ENCODE measurements at places on chromosomes 12 and 14. TPM values are rescaled to one million over a fixed set of nuclear protein-coding genes. Genes with fewer than 3 reads are reported as not detected.

DNA sequence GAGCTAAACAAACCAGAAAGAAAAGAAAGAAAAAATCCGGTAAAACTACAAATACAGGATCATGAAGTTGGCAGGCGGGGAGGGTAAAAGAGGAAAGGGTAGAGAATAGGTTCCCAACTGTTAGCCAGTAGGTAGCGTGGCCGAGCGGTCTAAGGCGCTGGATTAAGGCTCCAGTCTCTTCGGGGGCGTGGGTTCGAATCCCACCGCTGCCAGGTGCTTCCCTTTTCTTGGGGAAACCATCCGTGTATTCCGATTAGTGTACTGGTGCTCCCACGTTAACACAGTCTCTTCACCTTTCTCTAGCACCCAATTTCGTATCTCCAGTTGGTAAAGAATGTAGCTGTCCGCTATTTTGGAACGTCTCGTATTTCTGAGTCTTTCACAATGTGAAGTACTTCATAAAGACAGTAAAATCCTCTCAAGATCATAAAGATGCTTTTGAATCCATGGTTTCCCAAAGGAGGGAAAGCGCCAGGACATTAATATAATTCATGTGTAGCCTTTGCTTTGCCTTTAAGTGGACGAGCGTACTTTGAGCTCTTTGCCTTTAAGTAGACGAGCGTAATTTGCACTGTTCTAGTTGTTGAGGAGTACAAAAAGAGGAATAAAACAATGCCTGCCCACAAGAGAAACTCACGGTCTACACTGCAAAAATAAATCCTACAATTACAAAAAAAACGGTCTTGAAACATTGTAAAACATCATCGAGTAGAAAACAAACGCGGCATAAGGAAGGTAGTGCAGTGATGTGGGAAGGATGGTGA lies 19.0 kb upstream of the RNASE12 start:
- peak overlapping the region; percentile 90 for H3K4me3 ChIP-seq
- peaks cover 9% of the 10 kb centered on the region for H3K4me1 ChIP-seq
- no peak overlapping the region for H3K27ac ChIP-seq
- no peaks in the 10 kb centered on the region for H3K27me3 ChIP-seq
- no peaks in the 10 kb centered on the region for H3K36me3 ChIP-seq

- no peaks in the 10 kb centered on the region for H3K36me3 ChIP-seq
- H3K27ac ChIP-seq: no peak overlapping the region
- no peak overlapping the region for H3K4me3 ChIP-seq
- no peaks in the 10 kb centered on the region for H3K27me3 ChIP-seq
- H3K4me1 ChIP-seq: no peaks in the 10 kb centered on the region
- DNase-seq: no peak
Measured at GRCh38 chr12:88458327-88458726, 121.9 kb downstream of the KITLG start.

DNA sequence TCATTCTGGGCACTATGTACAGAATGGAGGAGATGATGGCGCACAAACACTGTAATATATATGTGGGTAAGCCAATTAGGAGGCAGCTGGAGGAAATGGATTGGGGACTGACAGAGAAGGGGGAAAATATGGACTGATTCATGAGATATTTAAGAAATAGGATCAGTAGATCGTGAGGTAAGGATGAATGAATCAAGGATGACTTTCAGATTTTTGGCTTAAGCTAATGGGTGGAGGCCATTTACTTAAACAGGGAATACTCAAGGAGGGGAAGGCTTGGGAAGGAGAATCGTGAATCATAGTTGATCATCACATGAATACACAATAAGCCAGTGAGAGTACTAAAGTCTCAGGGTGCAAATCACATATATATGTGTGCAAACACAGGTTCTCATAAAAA lies 11.2 kb upstream of the GNPNAT1 start:
- no peaks in the 10 kb centered on the region for H3K4me1 ChIP-seq
- peak overlapping the region; percentile 4 for H3K27ac ChIP-seq
- no peak overlapping the region for H3K4me3 ChIP-seq
- no peaks in the 10 kb centered on the region for H3K27me3 ChIP-seq
- DNase-seq: no peak

GRCh38 chr12:100867639-100868393 lies 73.2 kb downstream of the ANO4 start:
- no peaks in the 10 kb centered on the region for H3K36me3 ChIP-seq
- no peak for DNase-seq
- H3K27me3 ChIP-seq: no peaks in the 10 kb centered on the region
- no peak overlapping the region for H3K27ac ChIP-seq
- H3K4me3 ChIP-seq: no peak overlapping the region

- no peak overlapping the region for H3K27ac ChIP-seq
- no peaks in the 10 kb centered on the region for H3K36me3 ChIP-seq
- no peak overlapping the region for H3K4me3 ChIP-seq
- no peaks in the 10 kb centered on the region for H3K4me1 ChIP-seq
- no peaks in the 10 kb centered on the region for H3K27me3 ChIP-seq
Measured at GRCh38 chr12:68532204-68532886, 78.4 kb upstream of the RAP1B start.

GRCh38 chr12:42332301-42333285 lies 6.6 kb downstream of the PPHLN1 start:
- H3K27me3 ChIP-seq: no peaks in the 10 kb centered on the region
- no peak overlapping the region for H3K4me3 ChIP-seq
- DNase-seq: no peak
- H3K36me3 ChIP-seq: peaks cover 4% of the 10 kb centered on the region
- peaks cover 2% of the 10 kb centered on the region for H3K4me1 ChIP-seq
- H3K27ac ChIP-seq: no peak overlapping the region

- H3K27me3 ChIP-seq: no peaks in the 10 kb centered on the region
- no peak overlapping the region for H3K27ac ChIP-seq
- no peak for DNase-seq
- H3K36me3 ChIP-seq: no peaks in the 10 kb centered on the region
- H3K4me3 ChIP-seq: no peak overlapping the region
- H3K4me1 ChIP-seq: no peaks in the 10 kb centered on the region
Measured at GRCh38 chr14:96602186-96602585, 100.0 kb downstream of the PAPOLA start.

DNA sequence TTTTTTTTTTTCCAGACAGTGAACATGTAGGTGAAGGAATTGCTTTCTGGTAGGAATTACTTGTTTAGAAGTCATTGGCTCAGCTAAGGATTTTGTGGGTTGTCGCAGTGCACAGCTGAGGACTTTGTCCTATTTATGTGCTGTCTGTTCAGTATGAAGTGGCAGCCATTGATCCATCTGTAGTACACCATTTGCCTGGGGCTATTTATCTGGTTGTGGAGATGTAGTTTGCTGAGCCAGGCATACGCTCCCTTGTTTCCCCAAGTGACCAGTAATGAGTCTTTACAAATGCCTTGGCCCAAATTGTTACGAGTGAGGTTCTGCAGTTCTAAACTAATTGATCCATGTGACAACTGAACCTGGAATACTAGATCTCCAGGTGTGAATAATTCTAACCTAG lies 140.1 kb downstream of the NRXN3 start:
- no peak for DNase-seq
- no peaks in the 10 kb centered on the region for H3K36me3 ChIP-seq
- no peak overlapping the region for H3K4me3 ChIP-seq
- H3K27ac ChIP-seq: no peak overlapping the region

GRCh38 chr12:91210144-91210543 lies 27.5 kb upstream of the DCN start:
- H3K4me1 ChIP-seq: no peaks in the 10 kb centered on the region
- DNase-seq: no peak
- H3K27me3 ChIP-seq: no peaks in the 10 kb centered on the region

GRCh38 chr14:64968651-64969050 lies 3.5 kb downstream of the RAB15 start:
- DNase-seq: no peak
- H3K4me1 ChIP-seq: peaks cover 4% of the 10 kb centered on the region
- H3K4me3 ChIP-seq: no peak overlapping the region
- no peaks in the 10 kb centered on the region for H3K36me3 ChIP-seq
- no peaks in the 10 kb centered on the region for H3K27me3 ChIP-seq

DNA sequence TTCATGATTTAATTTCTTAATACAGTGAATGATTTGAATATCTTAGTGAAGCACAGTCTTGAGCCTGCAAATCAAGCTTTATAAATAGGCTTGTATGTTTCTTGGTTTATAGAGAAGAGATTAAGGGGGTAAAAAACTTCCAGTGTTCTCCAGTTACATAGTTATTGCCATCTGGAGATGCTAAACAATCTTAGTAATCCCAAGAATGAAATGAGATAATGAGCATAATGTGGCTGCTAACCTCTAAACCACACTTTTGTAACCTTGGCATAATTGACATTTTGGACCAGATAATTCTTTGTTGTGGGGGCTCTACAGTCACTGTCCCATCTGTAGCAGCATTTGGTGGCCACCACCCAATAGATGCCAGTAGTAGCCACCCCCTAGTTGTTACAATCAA lies 316.8 kb downstream of the CCDC91 start:
- no peak overlapping the region for H3K4me3 ChIP-seq
- DNase-seq: no peak
- H3K36me3 ChIP-seq: no peaks in the 10 kb centered on the region
- no peak overlapping the region for H3K27ac ChIP-seq
- no peaks in the 10 kb centered on the region for H3K27me3 ChIP-seq
- H3K4me1 ChIP-seq: no peaks in the 10 kb centered on the region

DNA sequence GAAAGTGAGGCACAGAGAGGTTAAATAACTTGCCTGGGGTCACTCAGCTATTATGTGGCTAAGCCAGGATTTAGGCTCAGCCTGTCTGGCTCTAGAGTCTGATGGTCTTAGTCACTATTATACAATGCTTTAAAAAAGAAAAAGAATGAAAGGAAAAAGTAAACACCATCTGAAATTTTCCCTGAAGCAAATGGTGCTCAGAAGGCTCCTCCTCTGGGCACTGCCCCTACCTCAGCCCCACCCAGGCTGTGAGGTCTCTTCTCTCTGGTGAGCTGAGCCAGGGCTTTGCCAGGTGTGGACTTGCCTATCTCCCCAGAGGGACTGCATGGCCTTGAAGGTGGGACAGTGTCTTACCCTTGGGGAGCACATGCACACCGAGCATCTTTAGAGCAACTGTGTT lies 117.5 kb upstream of the DYRK2 start:
- DNase-seq: no peak
- H3K4me3 ChIP-seq: no peak overlapping the region
- no peaks in the 10 kb centered on the region for H3K4me1 ChIP-seq
- H3K27me3 ChIP-seq: no peaks in the 10 kb centered on the region
- H3K36me3 ChIP-seq: no peaks in the 10 kb centered on the region
- H3K27ac ChIP-seq: no peak overlapping the region

DNA sequence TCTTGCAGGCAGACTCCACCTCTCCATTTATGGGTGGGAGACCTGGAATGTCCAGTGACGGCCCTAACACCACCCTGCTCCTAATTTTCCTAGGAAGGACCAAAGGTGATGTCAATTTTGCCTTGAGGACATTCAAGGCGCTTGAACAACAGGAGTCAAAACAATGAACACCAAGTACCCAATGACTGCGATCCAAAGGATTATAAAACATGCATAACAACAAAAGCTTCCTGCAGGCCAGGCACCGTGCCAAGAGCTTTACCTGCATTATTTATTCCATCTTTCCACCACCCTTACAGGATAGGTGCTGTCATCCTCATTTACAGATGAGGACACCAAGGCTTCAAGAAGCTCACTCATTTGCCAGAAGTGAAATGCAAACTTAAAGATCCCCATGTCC lies 15.2 kb upstream of the FOXN3 start:
- DNase-seq: no peak
- no peak overlapping the region for H3K4me3 ChIP-seq
- H3K27me3 ChIP-seq: no peaks in the 10 kb centered on the region
- no peak overlapping the region for H3K27ac ChIP-seq
- H3K4me1 ChIP-seq: peaks cover 19% of the 10 kb centered on the region
- H3K36me3 ChIP-seq: no peaks in the 10 kb centered on the region

DNA sequence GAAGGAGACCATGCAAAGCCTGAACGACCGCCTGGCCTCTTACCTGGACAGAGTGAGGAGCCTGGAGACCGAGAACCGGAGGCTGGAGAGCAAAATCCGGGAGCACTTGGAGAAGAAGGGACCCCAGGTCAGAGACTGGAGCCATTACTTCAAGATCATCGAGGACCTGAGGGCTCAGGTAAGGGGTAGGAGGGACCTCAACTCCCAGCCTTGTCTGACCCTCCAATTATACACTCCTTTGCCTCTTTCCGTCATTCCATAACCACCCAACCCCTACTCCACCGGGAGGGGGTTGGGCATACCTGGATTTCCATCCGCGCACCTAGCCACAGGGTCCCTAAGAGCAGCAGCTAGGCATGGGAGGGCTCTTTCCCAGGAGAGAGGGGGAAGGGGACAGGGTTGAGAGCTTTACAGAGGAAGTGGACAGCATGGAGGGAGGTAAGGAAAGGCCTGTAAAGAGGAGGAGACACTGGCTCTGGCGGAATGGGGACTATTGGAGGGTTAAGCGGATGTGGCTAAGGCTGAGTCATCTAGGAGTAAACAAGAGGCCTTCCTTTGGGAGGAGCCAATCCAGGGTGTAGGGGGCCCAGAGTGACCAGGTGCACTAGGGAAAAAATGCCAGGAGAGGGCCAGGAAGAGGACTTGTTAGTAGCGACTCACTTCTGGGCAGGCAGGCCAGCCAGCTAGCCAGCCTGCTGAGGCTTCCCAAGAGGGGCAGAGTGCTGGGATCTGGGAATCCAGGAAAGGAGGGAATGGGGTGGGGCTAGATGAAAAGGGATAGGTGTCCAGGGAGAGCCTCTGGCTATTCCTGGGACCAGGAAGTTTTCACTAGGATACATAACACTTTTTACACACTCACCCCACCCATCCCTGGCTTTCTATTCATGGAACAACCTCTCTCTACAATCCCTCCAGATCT lies 754 bp downstream of the KRT18 start:
- no peaks in the 10 kb centered on the region for H3K27me3 ChIP-seq
- peak overlapping the region; percentile 87 for H3K27ac ChIP-seq
- no peaks in the 10 kb centered on the region for H3K36me3 ChIP-seq
- H3K4me3 ChIP-seq: peak overlapping the region; percentile 32
- H3K4me1 ChIP-seq: peaks cover 20% of the 10 kb centered on the region

The TBX5 gene
- 39.7 TPM for total RNA-seq

The C3AR1 gene
- total RNA-seq: 10.3 TPM

The PTPRR gene
- 0.98 TPM for total RNA-seq

The CLBA1 gene
- 15.0 TPM for total RNA-seq

The FGFR1OP2 gene
- total RNA-seq: 37.9 TPM

The SPATS2 gene
- 48.8 TPM for total RNA-seq

The ZFP36L1 gene
- 245 TPM for total RNA-seq

The GYS2 gene
- not detected for total RNA-seq

The KANSL2 gene
- total RNA-seq: 45.1 TPM

The SLC10A1 gene
- not detected for total RNA-seq

The NXPH4 gene
- total RNA-seq: 0.94 TPM

The ASCL1 gene
- 0.46 TPM for total RNA-seq
